Stromal cell of bone marrow (primary cell): ENCODE measurements at places on chromosomes 2 and 18.

DNA sequence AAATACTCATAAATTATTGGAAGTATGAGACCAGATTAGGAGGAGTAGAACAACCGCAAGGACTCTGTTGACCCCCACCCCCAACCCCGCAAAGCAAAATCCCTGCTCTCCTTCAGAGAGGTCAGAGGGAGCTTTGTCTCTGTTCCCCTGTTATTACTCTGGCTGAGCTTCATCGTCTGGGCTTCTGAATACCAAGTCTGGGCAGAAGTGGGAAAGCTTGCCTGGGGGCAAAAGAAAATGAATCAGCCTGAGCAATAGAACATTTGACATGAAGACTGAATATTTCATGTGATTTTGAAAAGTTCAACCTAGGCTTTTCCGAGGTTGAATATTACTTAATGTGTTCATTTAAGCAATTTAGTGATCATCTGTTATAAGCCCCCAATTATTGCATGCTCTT, 114.6 kb upstream of the ARHGAP28 start:
- no peak for DNase-seq

GRCh38 chr2:126839796-126840195, 58.9 kb upstream of the TEX51 start:
- no peak for DNase-seq

DNA sequence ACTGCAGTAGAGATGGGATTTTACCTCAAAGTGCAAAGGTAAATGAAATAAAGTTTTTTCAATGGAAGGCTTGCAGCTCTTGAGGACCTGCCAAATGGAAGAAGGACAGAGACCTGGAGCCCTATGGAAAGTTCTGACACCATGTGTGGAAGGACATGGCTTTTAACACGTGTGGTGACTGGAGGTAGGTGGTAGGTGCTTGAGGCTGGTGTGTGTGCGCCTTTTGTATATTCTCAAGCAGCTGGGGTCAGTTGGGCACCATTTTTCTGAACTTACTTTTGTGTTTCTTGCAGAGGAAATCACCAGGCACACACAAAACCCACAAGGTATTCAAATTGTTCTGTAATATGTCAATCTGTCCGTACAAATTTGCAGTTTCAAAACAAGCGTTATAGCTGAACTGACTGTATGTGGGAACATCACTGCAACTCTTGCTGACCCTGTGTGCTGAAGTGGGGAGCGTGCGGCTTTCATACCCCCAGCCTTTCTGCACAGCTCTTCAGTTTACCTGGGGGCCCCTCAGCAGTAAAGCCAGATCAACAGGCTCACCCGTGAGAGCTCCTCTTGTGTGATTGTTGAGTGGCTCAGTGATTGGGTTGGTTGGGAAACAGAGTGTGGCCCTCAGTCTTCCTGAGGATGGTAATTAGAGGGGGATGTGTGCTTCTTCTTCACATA, 363 bp downstream of the GREB1 start:
- DNase-seq, result no peak

- no peak for DNase-seq
Observed at GRCh38 chr2:38598200-38598990, 4.3 kb downstream of the HNRNPLL start.

DNA sequence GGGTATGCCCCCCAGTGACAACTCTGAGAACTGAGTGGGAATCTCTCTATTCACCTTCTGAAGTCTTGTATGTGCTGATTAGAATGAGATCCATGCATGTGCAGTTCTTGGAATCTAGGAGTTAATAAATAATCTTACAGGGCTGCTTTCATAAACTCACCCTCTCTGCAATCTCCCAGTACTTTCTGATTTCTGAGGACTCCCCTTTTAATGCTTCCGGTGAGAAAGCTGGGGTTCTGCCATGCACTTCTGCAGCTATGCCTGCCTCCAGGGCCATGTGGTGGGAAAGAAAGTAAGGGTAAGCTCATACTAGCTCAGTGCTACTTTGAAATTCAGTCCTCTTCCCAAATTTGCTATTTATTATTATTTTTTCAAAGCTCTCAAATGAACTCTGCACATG, 432.9 kb downstream of the MTX2 start:
- no peak for DNase-seq

GRCh38 chr2:10448576-10449485, 704 bp upstream of the ODC1 start:
- DNase-seq, result no peak

DNA sequence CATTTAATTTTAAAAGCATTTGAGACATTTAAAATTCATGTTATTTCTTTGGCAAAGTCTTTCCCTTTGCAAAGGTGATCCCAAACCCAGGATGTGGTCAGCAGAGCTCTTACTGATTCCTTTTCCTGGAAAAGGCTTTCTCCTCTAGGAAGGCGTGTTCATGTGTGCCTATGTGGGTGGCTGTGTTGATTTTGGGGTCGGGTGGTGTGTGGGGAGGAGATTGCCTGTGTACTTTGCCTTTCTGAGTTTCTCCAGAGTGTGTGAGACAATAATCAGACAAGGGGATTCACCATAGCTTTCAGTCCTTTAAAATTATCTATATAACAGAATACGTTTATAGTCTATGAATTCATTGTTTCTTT, 173.2 kb downstream of the SOCS6 start:
- no peak for DNase-seq

GRCh38 chr2:170812710-170813600, 3.7 kb upstream of the GAD1 start:
- peak; percentile 88 for DNase-seq

DNA sequence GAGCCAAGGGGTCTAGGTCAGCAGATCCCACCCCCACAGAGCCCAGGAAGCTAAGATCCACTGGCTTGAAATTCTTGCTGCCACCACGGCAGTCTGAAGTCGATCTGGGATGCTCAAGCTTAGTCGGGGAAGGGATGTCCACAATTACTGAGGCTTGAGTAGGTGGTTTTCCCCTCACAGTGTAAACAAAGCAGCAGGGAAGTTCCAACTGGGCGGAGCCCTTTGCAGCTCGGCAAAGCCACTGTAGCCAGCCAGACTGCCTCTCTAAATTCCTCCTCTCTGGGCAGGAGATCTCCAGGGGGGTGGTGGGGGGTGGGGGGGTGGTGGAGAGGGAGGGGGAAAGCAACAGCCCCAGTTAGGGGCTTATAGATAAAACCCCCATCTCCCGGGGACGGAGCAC, 419.5 kb downstream of the NUP35 start:
- no peak for DNase-seq

- no peak for DNase-seq
Observed at GRCh38 chr2:212794471-212794870, 255.9 kb upstream of the ERBB4 start.

DNA sequence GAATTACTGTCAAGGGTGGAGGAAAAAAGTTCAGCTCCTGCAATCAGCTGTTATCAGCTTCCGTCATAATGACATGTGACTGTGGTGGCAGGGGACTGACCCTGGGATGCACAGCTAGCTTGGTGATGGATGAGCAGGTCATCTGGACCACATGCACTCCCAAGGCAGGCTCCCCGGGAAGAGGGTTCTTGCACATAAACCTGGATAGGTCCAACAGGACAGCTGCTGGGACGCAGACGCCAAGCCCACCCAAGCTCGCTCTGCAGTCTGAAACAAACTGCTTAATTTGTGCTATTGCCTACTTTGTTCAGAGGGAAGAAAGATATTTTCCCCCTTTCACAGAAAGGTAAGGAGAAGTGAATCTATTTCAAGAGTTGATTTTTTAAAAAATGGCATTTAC, 30.2 kb downstream of the FAM178B start:
- DNase-seq, result no peak

GRCh38 chr18:38909972-38910371, 1344.4 kb upstream of the CELF4 start:
- DNase-seq, result no peak

GRCh38 chr2:220227266-220227920, 600.0 kb downstream of the SLC4A3 start:
- peak; percentile 65 for DNase-seq

GRCh38 chr2:43318791-43319190, 92.4 kb upstream of the ZFP36L2 start:
- no peak for DNase-seq

DNA sequence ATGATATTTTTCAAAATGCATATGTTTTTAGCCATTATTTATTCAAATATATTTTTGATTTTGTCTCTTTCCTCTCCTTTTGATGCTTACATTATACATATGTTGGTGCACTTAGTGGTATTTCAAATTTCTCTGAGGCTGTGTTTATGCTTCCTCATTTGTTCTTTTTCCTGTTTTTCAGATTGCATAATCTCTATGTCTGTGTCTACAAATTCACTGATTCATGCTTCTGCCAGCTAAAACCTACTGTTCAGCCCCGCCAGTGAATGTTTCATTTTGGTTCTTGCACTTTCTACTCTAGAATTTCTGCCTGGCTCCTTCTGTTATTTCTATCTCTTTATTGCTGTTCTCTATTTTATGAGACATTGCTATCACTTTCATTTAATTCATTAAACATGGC, 951.7 kb upstream of the CNTNAP5 start:
- DNase-seq, result no peak

DNA sequence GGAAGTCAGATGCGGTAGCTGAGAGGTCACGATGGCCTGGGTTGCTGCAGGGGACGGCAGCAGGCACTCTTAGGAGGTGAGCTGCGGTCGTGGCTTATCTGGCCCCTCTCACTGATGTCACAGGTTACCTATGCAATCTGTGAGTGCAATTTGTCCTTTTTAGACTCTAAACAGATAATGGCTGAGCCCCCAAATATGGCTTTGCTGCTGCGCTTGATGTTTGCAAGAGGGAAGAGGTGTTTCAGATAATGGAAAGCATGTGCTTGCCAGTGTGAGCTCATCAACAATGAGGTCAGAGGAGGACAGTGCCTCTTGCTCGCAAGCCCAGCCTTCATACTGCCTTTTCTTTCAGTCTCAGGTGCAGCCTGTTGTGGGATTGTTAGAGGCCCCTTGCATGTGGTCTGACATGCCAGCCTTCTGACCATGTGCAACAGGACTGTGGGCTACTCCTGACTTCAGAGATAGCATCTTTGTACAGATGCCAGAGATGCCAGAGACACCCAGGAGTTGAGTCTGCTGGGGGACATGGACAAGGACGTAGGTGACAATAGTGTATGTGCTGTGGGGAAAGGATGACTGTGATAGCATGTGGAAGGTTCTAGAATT, 151.3 kb downstream of the TANC1 start:
- DNase-seq, result no peak

- DNase-seq, result no peak
Observed at GRCh38 chr2:26735883-26736588, 28.0 kb upstream of the SLC35F6 start.

GRCh38 chr18:11368020-11368419, 218.7 kb upstream of the PIEZO2 start:
- no peak for DNase-seq

DNA sequence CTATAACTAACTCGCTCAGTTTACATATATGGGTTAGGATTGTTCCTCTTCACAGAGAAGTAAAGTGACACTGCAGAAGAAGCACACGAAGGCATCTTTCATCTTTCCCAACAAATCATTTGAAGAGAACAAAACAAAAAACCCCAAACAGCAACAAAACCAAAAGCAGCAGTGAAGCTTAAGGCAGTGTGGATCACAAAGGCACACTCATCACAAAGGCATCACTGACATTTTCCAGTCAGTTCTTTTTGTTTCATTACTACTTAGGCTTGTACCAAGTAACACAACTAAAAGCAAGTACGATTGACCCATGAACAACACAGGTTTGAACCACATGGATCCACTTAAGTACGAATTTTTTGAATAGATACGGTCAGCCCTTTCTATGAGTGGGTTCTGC, 75.7 kb downstream of the RNF152 start:
- no peak for DNase-seq
